NCI-H1930 (cell line): ENCODE measurements at places on chromosomes 11 and 22.

DNA sequence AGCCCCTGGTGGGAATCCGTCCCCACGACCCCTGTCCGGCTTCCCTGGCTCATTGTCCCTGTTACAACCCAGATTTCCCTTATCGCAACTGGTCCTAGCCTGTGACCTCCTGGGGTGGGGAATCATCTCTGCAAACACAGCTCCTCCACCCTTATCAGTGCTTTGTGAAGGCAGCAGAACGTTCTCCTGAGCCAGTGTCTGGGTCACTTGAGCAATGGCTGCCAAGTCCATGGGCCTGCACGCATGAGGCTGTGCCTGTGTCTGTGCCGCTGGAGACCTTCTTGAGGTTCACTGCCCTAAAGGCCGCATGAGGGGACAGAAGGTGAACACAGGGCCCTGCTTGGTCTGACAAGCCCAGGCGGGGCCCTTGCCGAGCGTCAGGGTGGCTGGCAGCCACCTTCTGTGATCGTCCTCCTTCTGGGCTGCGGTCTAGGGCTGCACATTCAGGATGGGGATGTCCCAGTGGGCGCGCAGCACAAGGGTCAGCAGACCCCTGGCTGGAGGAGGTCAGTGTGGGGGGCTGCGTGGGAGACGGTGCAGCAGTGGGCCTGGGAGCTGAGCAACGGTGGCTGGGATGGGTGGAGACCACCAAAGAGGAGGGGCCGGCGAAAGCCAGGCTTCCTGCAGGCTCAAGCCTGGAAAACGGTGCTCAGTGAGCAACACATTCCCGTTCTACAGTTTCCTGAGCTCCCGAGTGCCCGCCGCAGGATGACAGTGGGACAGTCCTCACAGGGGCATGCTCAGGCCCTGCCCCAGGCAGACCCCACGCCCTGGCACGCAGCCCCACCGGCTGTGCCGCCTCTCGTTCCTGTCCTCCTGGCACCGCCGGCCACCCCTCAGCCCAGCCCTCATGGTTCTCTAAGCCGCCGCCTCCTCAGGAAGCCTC, 74.1 kb downstream of the CDKN1C start:
- DNase-seq: no peak

DNA sequence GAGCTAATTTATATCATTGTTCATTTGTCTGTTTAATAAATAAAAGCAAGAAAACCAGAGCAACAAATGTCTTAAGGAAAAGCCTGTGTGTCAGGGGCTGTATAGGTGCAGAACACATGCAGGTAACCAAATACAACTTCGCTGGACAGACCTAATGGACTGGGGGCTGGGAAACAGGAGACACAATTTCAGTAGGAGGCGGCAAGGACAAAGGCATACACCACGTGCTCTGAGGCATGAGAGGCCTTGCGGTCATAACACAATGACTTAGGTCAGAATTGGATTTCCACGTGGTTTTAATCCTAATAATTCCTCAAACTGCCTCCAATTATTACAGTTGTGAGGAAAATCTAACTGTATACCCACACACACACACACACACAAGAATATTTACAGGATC, 8.7 kb upstream of the GLB1L3 start:
- no peak for DNase-seq

DNA sequence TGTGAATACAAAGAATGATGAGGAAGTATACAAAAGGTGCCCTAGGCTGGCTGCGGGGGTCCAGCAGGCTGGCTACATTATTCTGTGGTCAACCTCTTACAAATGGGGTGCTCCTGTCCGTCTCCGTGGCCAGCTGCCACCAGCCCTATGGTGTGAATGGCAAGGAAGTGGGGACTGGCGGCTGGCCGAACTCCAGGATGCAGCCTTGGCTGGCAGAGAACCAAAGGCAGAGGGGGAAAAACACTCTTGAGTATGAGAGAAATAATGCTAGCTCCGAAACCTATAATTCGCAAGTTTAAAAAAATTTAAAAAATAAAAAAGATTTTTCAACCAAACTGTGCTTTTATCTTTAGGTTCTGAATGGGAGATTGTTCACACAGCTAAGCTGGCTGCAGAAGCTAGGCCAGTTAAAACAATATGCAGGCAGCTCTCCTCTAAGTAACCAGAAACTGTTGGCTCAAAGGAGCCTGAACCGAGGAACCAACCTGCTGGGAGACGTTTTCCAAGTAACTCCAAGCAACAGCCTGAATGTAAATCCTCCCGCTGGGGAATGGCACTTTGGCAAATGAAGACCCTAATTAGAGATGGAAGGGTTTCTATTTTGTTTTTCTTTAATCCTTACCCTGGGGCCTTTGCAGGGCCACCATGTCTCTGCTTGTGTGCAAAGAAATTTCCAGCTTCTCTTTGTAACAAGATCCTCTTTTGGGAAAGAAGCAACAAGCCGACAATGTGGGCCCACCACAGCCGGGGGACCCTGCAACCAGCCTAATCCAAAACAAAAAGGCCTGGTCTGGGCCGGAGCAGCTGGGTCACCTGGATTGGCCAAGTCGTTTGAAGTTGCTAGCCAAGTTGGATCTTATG, 50.2 kb downstream of the C22orf31 start:
- DNase-seq: no peak

DNA sequence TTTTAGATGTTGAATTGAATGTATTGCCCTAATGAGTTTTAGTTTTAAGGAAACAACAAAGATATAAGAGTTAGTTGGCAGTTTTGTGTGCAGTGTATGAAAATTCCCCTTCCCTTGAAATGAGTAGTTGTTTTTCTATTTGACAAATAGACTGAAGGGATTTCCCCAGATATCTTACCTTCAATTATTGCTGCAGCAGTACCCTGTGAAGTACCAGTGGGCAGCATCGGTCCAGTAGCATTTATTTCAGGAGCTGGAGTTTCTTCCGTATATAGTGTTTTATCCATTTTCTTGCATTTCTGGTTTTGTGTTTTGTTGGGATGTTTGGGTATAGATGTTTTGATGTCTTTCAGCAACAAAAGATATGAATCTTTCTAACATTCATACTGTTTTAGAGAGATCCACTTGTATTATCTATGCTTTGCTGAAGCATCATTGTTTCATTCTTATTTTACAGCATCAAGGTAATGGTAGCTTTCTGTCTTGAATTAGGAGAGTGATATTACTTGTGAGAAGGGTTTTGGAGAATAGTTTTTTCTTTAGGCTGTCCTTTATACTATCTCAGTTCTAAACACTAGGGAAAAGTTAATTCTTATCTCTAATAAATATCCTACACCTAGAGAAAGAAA, 7.4 kb downstream of the KMT2A start:
- no peak for DNase-seq

- no peak for DNase-seq
Measured at GRCh38 chr11:1896468-1896867, 4.8 kb upstream of the PRR33 start.

DNA sequence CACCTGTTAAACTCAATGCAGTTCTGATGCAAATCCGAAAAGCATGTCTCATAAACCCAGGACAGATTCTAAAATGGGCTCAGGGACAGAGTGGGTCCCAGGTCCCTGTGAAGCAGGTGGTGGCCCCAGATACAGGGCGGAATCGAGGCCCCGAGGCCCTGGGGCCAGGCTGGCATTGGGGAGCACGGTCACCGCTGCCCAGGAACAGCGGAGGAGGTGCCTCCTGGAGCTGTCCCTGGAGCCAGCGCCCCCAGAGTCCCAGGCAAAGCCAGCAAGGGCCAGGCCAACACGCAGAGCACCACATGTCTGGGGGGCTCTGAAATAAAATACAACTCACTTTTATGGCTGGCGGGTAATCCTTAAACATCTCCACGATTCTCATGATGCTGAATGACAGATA, 10.0 kb upstream of the TTLL8 start:
- no peak for DNase-seq

DNA sequence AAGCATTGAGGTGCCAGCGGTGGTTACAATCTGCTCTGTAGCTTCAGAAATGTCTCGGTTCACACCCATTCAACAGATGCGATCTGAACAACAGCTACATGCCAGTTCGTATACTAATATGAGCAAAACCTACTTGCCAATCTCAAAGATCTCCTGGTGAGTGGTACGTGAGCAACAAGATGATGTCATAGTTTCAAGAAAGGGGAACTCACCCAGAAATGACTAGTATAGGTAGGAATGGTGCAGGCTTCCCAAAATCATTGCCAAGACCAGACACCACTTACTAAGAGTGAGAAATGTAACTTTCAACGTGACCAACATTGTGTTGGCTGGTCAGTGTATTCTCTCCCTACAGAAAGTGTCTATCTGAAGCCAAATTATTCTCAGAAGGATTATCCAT, 31.1 kb downstream of the OR6Q1 start:
- no peak for DNase-seq

GRCh38 chr11:61832754-61833153, 4.7 kb downstream of the FADS2 start:
- no peak for DNase-seq

GRCh38 chr11:130636722-130637464, 188.4 kb downstream of the ADAMTS15 start:
- peak; percentile 7 for DNase-seq

- DNase-seq: no peak
Measured at GRCh38 chr11:76640501-76640900, 30.0 kb downstream of the LRRC32 start.

DNA sequence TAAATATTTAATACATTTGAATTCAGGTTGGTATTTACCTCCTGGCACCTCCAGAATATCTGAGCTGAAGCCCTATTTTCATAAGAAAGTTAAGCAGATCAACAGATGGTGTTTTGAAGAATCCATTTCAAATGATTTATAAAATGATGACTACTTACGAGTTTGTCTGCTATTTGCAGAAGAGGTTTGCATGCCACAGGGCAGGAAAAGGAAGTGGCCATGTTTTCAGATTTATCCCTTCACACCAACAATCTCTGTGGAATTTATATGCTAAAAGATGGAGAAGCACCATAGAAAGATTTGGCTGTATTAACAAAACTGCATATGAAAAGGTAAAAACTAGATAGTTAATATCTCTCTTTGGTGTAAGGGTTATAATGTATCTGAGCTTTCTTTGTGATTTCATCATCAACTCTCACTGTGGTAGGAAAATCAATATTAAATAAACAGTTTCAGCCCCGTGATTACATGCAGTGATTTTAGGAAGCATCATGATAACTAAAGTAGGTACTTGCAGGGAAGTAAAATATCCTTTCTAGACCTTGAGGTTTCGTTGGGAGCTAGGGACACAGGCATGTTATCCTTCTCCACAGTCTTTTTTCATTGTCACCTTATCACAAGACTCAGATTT, 2.6 kb downstream of the BMAL1 start:
- DNase-seq: no peak

DNA sequence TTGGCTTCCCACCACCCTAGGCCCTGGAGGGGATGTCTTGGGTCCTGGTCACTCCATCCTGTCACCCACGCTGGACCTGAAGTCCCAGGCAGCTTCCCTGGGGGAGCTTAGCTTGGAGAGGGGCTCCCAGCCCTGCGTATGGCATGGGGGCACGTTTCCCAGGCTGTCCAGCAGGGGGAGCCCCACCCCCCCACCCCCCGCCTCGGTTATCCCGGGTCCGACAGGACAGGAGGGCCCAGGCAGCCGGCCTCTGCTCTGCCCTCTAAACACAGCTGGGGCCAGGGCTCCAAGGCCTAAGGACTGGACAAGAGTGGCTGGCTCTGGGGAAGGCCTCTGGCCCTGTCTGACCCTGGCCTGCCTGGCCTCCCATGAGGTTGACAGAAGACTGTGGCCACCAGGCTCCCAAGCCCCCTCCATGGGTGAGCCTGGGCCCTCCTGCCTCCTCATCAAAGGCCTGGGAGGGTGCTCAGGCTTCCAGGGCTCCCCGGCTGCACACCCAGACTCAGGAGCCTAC, 104.8 kb downstream of the NECTIN1 start:
- no peak for DNase-seq

DNA sequence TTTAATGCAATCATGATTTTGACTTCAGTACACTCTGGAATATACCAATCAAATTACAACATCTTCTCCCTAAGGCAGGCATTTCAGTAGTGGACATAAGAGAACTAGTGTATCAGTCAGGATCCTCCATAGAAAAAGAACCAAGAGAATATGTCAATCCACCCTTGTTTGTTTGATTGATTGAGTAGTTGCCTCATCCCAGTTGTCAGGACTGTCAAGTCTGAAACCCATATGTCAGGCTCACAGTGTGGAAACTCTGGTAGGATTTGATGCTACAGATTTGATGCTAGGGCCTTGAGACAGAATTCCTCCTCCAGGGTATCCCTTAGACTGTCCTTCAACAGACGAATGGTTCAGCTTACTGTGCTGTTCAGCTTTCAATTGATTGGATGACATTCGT, 375.0 kb downstream of the ETS1 start:
- DNase-seq: no peak

DNA sequence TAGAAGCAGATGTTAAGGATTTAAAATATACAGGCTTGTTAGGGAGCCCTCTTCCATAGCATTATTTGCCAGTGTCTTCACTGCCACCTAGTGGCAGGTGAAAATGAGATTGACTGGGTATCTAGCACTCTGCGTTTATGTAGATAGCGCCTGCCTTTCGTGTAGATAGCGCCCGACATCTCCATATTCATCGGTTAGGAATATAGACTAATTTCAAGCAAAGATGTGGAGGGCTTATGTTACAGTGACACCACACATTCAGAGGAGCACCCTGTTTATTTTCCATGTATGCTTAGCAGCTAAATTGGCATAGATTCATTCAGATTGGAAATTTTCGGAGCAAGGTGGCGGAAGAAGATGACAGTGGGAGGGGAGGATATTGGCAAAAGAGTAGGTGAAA, 72.0 kb downstream of the SLC5A12 start:
- DNase-seq: peak; percentile 7

GRCh38 chr11:8294251-8294935, 30.7 kb upstream of the LMO1 start:
- DNase-seq: no peak

DNA sequence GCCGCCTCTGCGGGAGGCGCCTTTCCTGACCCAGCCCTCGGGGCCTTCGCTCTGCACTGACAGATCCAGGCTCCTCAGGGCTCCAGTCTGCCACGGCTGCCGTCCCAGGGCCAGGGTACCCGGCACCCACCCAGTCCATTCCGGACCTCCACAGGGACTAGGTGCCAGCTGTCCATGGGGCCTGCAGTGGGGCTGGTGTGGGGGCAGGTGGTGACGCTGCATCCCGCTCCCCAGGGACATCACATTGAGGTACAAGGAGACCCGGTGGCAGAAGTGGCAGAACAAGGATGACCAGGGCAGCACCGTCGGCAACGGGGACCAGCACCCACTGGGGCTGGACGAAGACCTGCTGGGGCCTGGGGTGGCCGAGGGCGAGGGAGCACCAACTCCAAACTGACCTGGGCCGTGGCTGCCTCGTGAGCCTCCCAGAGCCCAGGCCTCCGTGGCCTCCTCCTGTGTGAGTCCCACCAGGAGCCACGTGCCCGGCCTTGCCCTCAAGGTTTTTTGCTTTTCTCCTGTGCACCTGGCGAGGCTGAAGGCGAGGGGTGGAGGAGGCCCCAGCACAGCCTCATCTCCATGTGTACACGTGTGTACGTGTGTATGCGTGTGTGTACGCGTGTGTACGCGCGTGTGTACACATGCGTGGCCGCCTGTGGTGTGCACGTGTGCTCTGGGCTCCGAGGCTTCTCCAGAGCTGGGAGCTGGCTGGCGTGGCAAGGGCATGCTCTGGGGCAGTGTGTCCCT, 16.7 kb downstream of the RNH1 start:
- DNase-seq: no peak

GRCh38 chr11:2667940-2668339, 31.9 kb downstream of the KCNQ1OT1 start:
- no peak for DNase-seq

- no peak for DNase-seq
Measured at GRCh38 chr11:84800755-84801346, 826.3 kb downstream of the DLG2 start.
